ENCODE measurements at places on chromosomes 3 and 15.
A peak's percentile ranks its signal among the peaks of the same experiment; 100 is the strongest.

DNA sequence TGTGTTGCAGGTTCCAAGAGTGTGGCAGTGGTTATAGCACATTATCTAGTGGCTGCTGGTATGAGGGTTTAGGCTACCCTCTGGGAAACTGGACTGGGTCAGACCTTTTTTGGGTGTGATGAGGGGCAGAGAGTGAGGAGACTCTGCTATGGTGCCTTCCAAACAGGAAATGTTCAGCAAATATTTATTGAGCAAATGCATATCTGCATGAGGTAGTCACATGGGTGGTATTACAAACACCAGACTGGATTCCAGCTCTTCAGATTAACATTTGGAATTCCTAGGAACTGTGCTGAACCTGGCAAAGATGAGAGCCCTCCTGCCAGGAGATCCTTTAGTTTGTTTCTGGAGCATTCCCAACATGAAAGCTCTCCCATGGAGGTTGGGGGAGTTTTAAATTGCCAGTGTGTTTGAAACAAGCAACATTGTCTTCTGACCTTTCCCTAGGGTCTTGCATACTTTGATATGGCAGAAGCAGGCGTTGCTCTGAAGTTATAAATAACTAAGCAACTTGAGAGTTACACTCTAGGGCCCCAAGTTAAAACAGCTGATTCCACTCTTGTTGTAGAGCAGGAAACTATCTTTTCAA, 341.2 kb upstream of the C2CD4B start:
- no peak for DNase-seq

DNA sequence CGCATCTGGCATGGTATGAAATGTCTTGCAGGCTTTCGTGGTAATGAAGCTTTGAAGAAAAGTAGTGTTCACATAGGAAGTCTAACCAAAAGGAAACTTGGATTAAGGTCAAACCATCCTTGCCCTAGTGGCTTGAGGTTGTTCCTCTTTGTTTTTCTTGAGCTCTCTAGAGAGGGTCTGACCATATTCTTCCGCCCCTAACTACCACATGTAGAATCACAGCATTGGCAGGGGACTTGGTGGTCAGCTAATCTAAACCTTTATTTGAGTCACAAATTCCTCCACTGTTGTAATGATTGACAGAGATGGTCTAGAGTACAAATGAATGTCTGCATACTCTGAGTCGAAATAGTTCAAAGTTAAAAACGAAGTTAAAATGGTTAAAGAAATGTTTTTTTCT, 39.1 kb upstream of the PHLDB2 start:
- DNase-seq: no peak

DNA sequence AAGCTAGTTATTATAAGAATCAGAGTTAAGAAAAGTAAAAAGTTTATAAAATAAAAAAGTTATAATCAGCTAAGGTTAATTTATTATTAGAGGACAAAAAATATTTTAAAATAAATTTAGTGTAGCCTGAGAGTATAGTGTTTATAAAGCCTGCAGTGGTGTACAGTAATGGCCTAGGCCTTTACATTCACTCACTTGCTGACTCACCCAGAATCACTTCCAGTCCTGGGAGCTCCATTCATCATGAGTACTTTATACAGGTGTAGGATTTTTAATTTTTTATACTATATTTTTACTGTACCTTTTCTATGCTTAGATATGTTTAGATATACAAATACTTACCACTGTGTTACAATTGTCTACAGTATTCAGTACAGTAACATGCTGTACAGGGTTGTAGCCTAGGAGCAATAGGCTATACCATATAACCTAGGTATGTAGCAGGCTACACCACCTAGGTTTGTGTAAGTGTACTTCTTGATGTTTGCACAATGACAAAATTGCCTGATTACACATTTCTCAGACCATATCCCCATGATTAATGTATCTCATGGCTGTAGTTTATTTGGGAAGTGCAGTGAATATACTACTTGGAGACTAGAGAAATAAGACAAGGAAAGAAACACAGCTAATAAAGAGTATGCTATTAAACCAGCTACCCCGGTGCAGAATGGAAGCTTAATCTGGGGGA, 101.9 kb upstream of the GALNT15 start:
- no peak for DNase-seq

DNA sequence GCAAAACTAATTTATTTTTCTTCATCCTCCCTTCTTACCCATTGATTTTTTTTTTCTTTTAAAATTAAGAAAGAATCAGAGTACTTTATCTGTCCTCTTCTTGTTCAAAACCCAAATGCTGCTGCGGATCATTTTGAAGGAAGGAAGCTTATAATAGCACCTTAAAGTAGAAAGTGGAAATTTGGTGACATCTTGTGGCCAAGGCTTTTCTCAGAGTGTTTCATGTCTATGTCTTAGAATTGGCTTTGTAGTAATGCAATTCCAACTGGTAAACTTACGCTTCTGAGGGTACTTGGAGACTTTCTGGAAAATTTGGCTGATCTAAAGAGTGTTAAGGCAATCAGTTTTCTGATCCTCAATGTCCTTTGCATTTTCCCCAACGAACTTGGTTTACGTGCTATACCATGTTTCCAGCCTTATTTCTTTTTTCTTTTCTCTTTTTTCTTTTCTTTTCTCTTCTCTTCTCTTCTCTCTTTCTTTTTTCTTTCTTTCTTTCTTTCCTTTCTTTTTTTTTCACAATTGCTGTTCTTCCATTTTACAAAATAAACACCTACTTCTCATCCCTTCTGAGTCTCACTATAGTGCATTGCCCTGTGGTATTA, 30.7 kb downstream of the C3orf38 start:
- peak; percentile 52 for DNase-seq

GRCh38 chr3:8800016-8800415, 30.6 kb upstream of the OXTR start:
- DNase-seq: no peak

DNA sequence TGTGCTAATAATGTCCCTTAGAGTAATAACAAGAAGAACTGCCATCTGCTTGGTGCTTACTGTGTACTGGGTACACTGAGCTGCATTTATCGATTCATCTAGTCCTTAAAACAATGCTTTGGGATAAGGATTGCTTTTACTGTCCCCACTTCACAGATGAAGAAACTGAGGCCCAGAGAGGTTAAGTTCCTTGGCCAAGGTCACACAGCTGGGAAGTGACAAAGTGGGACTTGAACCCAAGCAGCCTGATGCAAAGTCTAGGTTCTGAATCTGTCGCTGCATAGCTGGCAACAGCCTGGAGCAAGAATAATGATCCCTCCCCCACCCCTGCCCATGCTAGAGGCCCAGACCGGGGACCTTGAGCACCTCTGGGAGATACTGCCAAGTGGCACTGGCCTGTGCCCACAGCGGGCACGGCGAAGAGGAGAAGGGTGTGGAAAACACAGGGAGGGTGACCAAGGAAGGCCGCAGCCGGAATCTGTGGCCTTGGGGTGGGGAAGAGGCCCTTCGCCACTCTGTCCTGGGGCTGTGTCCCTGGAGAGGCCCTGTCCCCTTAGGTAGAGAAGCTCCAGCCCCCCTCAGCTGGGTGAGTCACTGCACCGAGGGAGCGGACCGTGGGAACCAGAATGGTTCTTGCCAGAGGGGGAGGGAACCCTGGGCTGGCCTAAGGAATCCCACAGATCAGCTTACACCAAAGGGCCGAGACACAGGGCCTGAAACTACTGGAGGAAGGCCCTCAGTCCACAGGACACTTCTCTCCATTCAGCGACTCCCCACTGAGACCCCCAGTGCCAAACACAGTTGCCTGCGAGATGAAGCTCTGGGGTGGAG, 3.5 kb downstream of the PLXND1 start:
- no peak for DNase-seq

DNA sequence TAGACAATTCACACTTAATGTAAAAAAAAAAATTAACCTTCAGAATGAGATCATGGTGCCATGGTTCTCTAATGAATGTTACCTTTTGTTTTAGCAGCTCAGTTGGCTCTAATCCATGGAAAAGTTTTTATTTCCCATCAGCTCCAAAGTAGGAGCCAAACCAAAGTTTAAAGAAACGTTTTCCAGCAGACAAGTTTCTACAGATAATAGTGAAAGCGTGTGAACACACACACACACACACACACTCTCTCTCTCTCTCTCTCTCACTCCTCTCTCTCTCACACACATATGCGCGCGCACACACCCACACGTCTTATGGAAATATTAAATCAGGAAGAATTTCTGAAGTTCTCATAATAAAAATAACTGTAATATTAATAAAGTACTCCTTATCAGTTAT, 46.9 kb downstream of the MBNL1 start:
- no peak for DNase-seq

- DNase-seq: no peak
Observed at GRCh38 chr3:107001635-107002034, 375.6 kb upstream of the CCDC54 start.

- no peak for DNase-seq
Observed at GRCh38 chr3:99576904-99577559, 61.4 kb upstream of the COL8A1 start.

DNA sequence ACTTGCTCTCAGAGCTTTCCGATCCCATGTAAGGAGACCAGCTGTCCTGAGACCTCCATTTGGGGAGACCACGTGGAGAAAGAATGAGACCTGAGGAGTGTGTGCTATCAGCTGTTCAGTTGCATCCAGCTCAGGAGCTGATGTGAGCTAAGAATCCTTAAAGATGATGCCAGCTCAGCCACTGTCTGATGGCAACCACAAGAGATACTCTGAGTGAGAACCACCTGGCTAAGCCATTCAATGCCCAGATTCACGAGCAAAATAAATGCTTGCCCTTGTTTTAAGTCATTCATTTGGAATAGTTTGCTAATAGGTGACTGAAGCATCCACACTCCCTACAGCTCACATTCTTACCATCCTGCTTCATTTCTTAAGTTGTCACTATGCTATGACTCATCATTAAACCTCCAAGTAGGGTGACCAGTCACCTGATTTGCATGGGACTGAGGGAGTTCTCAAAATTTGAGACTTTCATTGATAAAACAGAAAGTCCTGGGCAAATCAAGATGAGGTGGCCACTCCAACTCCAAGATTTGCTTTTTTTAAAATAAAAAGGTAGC, 56.4 kb downstream of the SPTSSB start:
- peak; percentile 18 for DNase-seq

GRCh38 chr3:156750191-156750873, 75.8 kb upstream of the LEKR1 start:
- DNase-seq: no peak

GRCh38 chr15:75182187-75183131, 19.2 kb upstream of the C15orf39 start:
- DNase-seq: no peak

- no peak for DNase-seq
Observed at GRCh38 chr3:154642145-154642544, 212.2 kb upstream of the GPR149 start.

GRCh38 chr3:102180280-102180931, 254.4 kb upstream of the ZPLD1 start:
- no peak for DNase-seq

GRCh38 chr3:34268032-34268709, 469.7 kb downstream of the PDCD6IP start:
- DNase-seq: no peak

GRCh38 chr15:86355361-86355760, 275.7 kb downstream of the AGBL1 start:
- DNase-seq: no peak

- no peak for DNase-seq
Observed at GRCh38 chr3:196236223-196236622, 19.9 kb downstream of the SLC51A start.

GRCh38 chr3:161163297-161163696, 57.8 kb upstream of the NMD3 start:
- DNase-seq: no peak

GRCh38 chr3:20769430-20769829, 583.4 kb upstream of the SGO1 start:
- DNase-seq: no peak

- DNase-seq: no peak
Observed at GRCh38 chr3:192212335-192212734, 515.0 kb downstream of the FGF12 start.

GRCh38 chr15:35061825-35062737, 23.0 kb downstream of the NANOGP8 start:
- no peak for DNase-seq

GRCh38 chr15:69973102-69973714, 124.5 kb downstream of the TLE3 start:
- DNase-seq: peak; percentile 42

DNA sequence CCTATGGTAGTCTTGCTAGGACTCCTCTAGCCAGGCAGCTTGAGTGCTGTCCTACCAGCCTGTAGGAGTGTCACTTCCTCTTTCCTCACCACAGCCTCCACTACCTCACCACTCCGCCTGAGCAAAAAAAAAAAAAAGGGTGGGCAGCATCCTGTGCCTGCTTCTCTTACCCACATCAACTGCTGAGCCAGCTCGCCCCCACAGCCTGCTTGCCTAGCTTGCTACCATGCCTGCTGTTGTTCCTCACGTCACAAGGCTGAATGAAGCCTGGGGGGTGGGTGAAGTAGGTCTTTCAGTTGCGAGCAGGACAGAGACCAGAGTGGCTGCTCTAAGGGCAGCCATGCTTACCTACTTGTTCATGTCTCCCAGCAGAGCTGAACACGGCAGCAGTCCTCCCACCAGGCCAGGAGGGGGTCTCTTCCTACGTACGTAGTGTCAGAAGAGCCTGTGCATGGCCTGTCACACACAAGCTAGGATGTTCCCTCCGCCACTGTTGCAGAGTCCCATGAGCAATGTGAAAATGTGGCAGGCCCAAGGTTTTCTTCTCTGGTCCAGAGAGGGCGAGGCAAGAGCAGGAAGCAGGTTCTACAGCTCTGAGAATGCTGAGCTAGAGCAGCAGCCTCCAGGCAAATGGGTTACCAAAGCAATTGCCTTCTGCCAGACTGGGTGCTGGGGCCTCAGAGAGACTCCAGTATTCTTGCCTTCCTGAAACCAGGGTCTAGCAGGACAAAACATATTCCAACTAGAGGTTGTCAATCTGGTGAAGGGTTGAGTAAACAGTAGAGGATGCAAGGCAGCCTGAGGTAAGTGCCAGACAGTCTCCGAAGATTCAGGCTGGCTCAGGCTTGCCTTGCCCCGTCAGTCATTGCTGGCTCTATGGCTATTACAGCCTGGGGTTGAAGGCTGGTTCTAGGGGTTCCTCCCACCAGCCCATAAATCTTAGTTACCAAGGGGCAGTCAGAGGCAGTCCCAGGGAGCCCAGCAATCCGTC, 8.1 kb downstream of the PPM1M start:
- DNase-seq: peak; percentile 89

- no peak for DNase-seq
Observed at GRCh38 chr3:144942093-144942837, 970.6 kb downstream of the DIPK2A start.

DNA sequence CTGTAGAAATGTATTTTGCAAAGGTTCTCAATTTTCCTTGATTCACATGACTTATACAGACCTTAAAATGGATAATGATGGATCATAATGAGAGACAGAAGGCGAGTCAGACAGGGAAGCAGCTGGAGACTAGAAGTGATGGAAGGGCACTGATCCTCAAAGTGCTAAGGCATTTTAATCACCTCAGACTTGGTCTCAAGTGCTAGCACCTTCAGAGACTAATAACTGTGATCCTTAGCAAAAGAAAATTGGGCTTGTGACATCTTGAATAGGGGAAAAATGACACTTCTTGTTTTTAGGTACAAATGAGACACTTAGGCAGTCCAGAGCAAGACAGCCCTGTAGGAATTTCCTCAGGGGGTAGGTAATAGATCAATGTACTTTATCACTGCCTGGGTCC, 1011.7 kb downstream of the SQOR start:
- no peak for DNase-seq

GRCh38 chr3:185740133-185740532, 84.7 kb downstream of the IGF2BP2 start:
- no peak for DNase-seq

GRCh38 chr3:154660811-154661210, 230.8 kb upstream of the GPR149 start:
- no peak for DNase-seq

Data from GM13976 (cell line).